Renal cortical epithelial cell (primary cell): ENCODE measurements at places on chromosomes 16 and 17.

GRCh38 chr17:43702637-43703036 is 40.9 kb upstream of the MEOX1 start:
- no peak for DNase-seq

DNA sequence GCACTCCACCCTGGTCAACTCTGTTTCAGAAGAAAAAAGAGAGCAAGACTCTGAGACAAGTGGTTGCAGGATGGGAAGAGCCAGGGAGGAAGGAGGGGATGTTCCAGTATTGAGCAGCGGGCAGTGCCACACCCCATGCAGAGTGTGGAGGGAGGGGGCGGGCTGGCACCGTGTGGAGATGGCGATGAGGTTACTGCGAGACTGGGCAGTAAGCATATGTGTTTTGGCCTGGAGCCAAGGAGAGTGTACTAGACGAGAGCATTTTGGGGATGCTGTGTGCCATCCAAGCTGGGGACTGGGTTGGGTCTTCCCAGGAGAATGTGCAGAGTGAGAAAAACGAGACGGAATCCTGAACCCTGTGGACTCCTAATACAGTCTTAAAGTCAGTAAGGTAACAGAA is 3.4 kb downstream of the TBC1D24 start:
- no peak for DNase-seq

GRCh38 chr17:15513856-15514459 is 46.5 kb upstream of the CDRT4 start:
- no peak for DNase-seq

- peak; percentile 65 for DNase-seq
These were observed 56.6 kb downstream of the USP32 start for GRCh38 chr17:60335289-60335688.

- no peak for DNase-seq
These were observed 33.8 kb downstream of the EPN2 start for GRCh38 chr17:19270704-19271611.

DNA sequence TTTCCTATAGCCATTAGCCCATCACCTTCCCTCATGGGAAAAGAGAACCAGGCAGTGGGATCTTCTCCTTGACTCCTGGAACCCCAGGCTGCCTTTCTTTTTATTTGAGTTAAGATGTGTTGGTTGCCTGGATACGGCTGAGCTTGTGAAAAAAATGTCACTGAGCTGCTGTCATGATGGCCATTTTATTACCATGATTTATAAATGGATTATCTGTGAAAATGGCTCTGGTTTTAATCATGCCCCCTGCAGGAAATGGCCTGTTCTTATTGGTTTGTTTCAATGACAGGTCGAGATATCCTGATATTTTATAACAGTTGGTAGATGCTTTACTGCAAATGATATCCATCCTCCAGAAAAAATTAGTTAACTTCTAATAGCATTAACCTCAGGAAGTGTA is 640.4 kb downstream of the CDH11 start:
- no peak for DNase-seq
